Kidney glomerular epithelial cell (primary cell): ENCODE measurements at places on chromosomes 3 and 15.

- DNase-seq, result no peak
These were observed 62.8 kb downstream of the PEX5L start for GRCh38 chr3:179973931-179974361.

GRCh38 chr15:70109531-70109930 is 11.8 kb upstream of the TLE3 start:
- no peak for DNase-seq

DNA sequence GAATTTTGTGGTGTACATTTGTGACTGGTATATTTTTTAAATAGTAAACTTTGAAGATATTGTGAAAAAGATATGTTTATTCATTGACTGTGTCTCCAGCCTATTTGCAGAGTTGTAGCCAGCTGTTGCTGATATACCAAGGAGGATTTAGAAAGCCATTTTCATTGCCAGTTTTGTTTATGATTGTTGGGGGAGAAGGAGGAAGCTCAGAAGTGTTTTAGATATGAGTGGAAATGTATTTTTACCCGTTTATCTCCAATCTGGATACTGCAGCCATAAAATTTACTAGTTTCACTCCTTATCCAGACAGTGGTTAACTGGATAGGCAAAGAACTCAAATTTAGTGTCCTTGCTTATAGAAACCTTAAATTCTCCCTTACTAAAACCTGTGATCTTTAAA is 18.8 kb downstream of the ATP11B start:
- no peak for DNase-seq

DNA sequence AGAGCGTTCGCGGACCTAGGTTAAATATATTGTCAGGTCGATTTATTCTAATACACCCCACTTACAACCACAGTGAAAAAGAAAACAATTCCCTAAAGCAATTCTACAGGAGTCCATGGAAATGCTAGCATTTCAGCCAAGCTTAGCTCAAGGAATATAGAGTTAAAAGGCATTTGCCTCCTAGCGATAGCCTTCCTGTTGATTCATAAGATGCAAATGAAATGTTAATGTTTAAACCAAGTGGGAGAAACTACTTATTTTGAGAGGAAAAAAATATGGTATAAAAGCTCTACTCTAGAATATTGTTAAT is 1.7 kb upstream of the ALCAM start:
- peak; percentile 78 for DNase-seq

DNA sequence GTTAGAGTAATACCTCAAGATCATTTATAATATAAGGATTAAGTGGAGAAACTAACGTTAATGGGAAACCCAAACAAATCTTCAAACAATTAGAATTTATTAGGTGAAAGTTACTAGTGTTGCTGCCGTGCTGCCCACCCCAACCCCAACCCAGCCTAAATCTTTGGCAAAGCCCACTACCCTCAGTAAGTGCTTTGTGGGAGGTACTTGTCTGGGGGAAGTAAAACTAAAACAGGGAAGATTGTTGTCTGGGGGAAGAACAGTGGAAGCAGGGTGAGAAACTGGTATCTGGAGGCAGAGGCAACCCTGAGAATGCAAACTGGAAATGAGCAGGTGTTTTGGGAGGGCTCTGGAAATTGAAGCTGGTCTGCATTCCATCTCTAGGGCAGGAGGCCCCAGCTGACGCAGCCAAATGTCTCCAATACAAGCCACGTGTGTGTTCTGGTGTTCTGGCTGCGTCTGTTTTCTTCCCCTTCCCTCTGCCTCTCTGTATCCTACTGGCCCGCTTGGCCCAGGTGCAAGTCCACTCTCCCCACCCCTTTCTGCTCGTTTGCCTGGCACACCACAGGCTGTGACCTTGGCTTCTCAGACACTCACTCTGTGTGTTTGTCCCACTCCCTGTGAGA is 32.7 kb downstream of the FEM1B start:
- no peak for DNase-seq

DNA sequence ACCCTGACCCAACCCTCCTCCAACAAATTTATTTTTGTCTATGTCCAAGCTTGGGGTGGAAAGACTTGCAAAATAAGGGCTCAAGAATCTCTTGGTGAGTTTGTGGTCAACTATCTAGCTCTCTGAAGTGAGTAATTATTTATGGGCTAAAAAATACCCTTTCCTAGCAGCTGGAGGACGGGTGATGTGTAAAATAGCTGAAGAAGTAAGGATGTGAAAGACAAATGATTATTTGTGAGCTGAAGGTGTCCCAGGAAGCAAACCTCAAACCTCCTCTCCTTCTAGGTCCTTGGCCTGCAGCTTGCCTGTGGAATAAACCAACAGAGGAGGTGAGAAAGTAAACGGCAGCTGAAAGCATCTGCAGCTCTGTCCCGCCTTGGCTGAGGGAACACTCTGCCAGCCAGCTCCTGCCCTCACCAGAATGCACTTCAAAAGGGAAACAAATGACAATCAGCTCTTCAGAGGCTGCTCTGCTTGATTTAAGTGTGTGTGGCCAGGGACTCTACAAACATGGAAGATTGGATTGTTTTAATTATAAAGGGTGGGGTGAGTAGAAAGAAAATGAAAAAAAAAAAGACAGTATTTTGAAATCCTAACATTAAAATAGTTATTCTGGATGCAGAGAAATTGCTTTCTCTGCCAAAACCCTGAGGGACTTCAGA is 60.3 kb downstream of the TM4SF4 start:
- no peak for DNase-seq

GRCh38 chr3:51830345-51830744 is 31.1 kb upstream of the IQCF2 start:
- DNase-seq, result no peak

- no peak for DNase-seq
These were observed 28.5 kb downstream of the SCG5 start for GRCh38 chr15:32669896-32670611.

DNA sequence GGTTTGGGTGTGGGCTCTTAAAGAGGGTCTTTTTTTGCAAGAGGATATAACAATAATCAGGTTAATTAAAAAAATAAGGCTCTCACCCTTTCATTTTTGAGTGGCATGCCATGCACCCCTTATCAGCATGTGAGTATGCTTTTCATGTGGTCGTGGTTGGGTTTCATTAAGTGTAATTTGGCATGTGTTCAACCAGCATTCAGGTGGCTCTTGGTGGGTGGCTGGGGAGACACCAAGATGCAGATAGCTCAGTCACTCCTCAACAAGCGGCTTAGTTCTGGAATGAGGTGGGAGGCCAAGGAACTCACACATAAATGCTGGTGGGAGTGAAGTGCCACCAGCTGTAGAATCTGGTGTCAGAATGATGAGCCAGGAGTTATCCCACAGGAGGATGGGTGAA is 66.8 kb downstream of the FLNB start:
- no peak for DNase-seq

DNA sequence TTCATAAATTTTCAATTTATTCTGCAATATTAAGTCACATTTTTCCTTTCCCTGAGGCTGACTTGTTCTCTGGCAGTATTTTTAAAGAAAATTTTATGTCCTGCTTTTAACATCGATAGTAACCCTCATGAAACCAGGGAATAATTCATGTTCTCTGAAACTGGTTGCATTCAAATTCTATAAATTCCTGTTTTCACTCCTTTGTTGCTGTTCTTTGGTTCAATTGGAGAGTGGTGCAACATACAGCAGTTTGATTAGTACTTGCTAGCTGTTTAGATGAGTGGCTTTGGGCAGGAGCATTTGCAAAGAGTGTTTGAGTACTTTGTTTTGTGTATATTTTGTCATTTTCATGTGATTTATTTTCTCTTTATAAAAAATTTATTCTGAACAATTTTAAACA is 19.2 kb downstream of the ZIC1 start:
- DNase-seq, result no peak

DNA sequence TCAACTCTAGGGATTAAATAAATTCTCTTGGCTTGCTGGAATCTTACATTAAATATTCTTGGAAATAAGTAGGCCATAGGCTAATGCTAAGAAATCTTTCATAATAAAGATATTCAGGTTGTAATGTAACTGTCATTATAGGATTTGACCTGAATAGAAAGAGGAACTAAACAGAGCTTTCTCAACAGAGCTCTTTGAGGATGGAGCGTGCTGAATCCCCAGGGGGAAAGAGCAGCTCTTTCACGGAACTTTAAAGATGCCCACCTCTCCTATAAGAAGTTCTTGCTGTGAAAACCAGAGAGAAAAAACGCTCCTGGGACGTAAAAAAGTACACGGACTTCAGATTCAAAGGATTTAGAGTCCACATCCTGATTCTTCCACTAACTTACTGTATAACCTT is 77.9 kb downstream of the NTRK3 start:
- no peak for DNase-seq

GRCh38 chr15:78732634-78733033 is 78.6 kb downstream of the ADAMTS7 start:
- no peak for DNase-seq

GRCh38 chr3:170488802-170489201 is 70.1 kb downstream of the CLDN11 start:
- DNase-seq, result no peak

DNA sequence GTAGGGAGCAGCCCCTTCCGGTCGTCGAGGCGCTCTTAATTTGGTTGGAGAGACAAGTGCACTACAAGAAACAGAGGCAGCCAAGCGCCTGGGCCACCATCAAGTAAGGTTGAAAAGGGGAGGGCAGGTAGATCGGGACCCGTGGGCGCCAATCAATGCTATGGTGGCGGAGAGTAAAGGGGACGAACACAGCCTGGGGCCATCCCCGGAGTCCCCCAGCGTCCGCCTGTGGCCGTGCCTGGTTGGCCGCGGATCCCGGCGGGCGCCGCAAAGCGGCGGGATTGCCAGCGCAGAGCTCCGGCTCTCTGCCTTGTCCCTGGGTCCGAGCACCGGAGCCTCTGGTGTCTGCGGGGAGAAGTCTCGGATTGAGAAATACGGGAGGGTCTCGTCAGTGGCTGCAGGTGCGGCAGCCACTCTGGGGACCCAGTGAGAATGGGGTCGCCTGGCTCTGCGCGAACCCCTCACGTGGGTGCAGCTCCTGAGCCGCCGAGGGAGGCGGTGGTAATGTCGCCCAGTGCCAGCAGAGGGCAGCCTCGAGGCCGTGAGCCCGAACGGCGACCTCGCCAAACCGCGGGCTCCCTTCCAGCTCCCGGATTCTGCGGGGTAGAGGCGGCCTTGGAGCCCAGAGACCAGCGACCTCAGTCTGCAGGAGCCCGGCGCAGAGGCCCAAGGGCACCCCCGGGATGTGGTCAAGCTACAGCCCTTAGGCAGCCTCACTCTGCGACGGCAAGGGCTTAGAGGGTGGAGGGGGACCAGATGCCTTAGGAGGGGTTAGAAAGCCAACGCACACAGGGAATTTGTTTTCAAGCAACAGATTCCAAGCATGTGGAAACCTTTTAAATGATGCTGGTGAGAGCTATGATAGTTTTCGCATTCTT is 10.8 kb downstream of the FOXL2 start:
- DNase-seq, result peak; percentile 32

GRCh38 chr3:194824701-194825111 is 139.0 kb downstream of the FAM43A start:
- DNase-seq, result no peak

DNA sequence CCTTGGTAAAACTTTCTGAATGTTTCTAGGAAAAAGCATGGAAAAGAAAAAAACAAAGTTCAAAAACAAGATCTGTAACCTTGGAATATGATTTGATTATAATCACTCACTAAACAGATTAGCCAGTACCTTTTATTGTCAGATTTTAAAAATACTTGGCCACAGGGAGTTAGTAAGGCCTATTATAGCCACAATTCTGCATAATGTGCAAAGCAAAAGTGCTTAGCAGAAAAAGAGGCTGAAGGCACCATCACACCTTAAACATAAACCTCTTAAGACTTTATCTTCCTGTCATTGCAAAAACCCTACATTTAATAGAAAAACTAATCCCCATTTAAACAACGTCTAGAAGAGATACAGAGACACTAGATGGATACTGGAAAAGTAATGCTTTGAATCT is 41.8 kb downstream of the CHSY1 start:
- DNase-seq, result no peak

DNA sequence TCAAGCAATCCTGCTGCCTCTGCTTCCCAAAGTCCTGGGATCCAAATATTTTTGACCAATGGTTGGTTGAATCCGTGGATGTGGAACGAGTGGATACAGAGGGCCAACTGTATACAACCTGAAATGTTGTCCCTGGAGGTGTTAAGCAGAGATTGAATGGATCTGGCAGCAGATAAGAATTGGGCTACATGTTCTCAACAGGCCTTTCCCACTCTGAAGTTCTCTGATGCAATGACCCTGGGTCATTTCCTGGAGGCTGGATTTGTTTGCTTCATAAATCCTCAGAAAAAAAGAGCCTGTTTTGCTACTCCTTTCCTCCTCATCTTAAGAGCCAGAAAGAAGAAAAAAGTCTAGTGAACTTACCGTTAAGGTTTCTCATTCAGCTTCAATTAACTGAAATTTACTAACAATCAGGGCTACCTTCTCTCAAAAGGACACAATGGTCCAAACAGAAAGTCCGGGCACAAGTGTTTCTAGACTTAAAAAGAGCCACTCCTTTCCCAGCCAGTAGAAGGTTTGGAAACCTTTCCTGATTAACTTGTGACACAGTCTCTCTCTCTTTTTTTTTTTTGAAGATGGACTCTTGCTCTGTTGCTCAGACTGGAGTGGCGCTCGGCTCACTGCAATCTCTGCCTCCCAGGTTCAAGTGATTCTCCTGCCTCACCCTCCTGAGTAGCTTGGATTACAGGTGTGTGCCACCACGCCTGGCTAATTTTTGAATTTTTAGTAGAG is 6.5 kb downstream of the ARHGEF3 start:
- DNase-seq, result no peak

DNA sequence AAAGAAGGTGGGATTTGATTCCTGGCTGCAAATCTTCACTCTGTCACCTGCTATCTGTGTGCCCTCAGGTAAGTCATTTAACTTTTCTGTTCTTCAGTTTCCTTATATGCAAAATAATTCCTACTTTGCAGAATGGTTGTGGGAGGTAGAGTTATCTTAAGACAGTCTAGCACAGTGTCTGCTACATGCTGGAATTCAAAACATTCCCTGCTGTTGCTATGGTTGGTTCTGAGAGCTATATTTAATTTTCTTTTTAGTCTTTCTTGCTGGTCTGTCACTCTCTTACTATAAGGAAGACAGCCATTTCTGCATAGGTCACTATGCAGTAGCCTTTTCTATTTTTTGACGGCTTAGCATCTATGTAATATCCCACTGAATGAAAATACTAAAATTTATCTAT is 4.0 kb upstream of the ADPGK start:
- DNase-seq, result no peak

DNA sequence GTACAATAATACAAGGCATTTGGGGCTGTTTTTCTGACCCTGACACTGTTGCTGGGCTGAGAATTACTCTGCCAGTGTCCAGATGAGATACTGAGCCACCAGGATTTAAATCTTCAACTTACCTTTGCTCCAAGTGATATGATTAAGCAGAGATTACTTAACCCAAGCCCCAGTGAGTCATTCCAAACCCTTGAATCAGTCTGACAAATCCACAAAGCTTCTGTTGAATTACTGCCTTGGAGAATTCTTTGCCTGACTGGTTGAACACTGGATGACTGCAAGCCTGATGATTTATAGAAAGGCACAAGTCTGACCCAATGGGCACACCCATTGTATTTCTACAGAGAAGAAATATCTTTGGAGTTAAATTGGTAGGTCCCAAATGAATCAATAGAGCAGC is 88.2 kb upstream of the TSC22D2 start:
- peak; percentile 98 for DNase-seq

- DNase-seq, result no peak
These were observed 55.1 kb upstream of the AGTR1 start for GRCh38 chr3:148642616-148643015.
